ENCODE measurements at places on chromosomes 7 and 10.

DNA sequence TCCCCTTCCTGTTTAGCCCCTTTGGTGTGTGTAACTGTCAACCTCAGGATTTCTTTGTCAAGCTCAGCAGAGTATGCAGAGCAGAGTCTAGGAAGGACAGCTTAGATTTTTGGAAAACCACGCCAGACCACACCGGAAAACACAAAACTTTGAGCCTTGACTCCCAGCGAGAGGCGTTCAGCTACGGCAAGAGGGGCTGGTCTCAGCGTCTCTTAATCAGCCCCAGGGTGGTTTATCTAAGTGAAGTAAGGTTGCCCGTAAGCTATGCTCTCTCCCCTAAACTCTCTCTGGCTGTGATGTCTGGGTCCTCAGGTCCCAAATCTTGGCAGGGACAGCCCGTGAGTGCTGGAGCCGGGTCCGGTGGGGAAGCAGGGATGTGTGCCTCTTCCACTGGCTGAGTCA, 230.9 kb downstream of the KLF6 start:
- no peak overlapping the region for H3K27ac ChIP-seq
- H3K27me3 ChIP-seq: no peaks in the 10 kb centered on the region
- no peaks in the 10 kb centered on the region for H3K36me3 ChIP-seq
- peaks cover under 1% of the 10 kb centered on the region for H3K4me1 ChIP-seq
- no peak for DNase-seq
- H3K4me3 ChIP-seq: no peak overlapping the region

DNA sequence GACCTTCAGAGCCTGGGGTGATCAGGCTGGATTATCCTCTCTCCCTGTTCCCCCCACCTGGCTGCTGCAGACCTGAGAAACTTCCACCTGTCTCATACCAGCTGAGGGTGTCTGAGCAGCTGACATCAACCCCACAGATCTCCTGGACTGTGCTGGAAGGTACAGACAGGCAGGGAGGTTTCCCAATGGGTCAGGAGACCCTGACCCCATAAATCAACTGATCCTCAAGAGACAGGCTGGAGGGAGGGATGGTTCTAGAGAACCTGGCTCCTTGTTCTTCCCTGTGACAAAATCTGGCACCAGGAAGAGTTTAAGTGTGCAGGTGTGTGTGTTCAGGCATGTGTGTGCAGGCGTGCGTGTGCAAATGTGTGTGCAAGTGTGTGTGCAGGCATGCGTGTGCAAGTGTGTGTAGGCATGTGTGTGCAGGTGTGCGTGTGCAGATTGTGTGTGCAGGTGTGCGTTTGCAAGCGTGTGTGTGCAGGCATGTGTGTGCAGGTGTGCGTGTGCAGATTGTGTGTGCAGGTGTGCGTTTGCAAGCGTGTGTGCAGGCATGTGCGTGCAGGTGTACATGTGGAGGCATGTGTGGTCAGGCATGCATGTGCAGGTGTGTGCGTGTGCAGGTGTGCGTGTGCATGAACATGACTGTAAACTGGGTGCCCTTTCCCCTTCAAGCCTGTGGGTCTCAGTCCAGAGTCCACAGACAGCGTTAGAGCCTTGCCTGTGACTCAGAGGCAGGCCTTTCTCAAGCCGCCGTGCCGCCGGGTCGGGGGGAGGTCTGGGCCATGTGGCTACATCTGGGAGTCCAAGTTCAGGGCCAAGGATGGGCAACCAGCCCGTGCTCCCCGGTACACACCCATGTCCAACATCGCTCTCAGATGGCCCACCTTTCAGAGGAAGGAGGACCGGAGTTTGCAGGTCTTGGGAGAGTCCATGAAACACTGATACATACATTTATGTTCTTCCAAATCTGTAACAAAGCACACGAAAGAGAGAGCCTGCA, 50.1 kb upstream of the ELN start:
- H3K27ac ChIP-seq: no peak overlapping the region
- no peaks in the 10 kb centered on the region for H3K27me3 ChIP-seq
- no peaks in the 10 kb centered on the region for H3K36me3 ChIP-seq
- no peak overlapping the region for H3K4me3 ChIP-seq
- H3K4me1 ChIP-seq: no peaks in the 10 kb centered on the region

- H3K36me3 ChIP-seq: no peaks in the 10 kb centered on the region
- H3K4me1 ChIP-seq: no peaks in the 10 kb centered on the region
- H3K4me3 ChIP-seq: no peak overlapping the region
- H3K27ac ChIP-seq: no peak overlapping the region
Observed at GRCh38 chr7:149294634-149295480, 32.9 kb downstream of the ZNF783 start.

GRCh38 chr10:126843299-126843934, 61.8 kb upstream of the DOCK1 start:
- H3K27ac ChIP-seq: no peak overlapping the region
- H3K4me1 ChIP-seq: no peaks in the 10 kb centered on the region
- no peaks in the 10 kb centered on the region for H3K36me3 ChIP-seq
- DNase-seq: no peak

GRCh38 chr10:91289305-91289704, 68.8 kb downstream of the PCGF5 start:
- H3K4me1 ChIP-seq: no peaks in the 10 kb centered on the region
- H3K4me3 ChIP-seq: no peak overlapping the region
- DNase-seq: no peak

DNA sequence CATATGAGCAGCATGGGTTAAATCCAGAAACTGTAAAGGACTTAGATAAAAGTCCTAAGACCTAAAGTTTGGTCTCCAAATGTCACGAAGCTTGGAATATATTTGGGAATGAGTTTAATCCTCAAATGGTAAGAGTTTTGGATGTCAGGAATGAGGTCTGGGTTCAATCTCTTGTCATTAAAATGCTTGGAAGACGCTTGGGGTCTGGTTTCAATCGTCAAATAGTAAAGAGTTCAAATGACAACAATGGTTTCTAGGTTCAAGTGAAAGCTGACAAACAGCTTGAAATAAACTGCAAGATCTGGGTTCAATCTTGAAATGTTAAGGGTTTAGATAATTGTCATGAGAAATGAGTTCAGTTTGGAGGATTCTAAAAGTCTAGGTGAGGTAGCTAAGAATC, 385.5 kb upstream of the HPS1 start:
- H3K27ac ChIP-seq: no peak overlapping the region
- H3K4me3 ChIP-seq: no peak overlapping the region
- no peaks in the 10 kb centered on the region for H3K27me3 ChIP-seq
- DNase-seq: no peak
- H3K4me1 ChIP-seq: no peaks in the 10 kb centered on the region

GRCh38 chr10:89262086-89263051, 10.8 kb upstream of the LIPA start:
- no peak overlapping the region for H3K27ac ChIP-seq
- no peak for DNase-seq
- 0 out of 2 replicates have a peak, but pooled peaks cover 2% of the 10 kb centered on the region for H3K27me3 ChIP-seq
- no peaks in the 10 kb centered on the region for H3K36me3 ChIP-seq

DNA sequence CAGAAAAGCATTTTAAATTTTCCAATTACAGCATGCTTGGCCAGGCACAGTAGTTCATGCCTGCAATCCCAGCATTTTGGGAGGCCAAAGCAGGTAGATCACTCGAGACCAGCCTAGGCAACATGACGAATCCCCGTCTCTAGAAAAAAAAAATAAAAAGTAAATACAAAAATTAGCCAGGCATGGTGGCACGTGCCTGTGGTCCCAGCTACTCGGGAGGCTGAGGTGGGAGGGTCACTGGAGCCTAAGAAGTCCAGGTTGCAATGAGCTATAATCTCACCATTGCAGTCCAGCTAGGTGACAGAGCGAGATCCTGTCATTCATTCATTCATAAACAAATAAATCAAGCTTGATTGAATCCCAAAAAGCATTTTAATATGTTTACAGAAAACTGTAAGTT, 234.9 kb downstream of the PARD3 start:
- H3K4me3 ChIP-seq: no peak overlapping the region
- no peak for DNase-seq
- H3K27me3 ChIP-seq: no peaks in the 10 kb centered on the region
- no peaks in the 10 kb centered on the region for H3K36me3 ChIP-seq

DNA sequence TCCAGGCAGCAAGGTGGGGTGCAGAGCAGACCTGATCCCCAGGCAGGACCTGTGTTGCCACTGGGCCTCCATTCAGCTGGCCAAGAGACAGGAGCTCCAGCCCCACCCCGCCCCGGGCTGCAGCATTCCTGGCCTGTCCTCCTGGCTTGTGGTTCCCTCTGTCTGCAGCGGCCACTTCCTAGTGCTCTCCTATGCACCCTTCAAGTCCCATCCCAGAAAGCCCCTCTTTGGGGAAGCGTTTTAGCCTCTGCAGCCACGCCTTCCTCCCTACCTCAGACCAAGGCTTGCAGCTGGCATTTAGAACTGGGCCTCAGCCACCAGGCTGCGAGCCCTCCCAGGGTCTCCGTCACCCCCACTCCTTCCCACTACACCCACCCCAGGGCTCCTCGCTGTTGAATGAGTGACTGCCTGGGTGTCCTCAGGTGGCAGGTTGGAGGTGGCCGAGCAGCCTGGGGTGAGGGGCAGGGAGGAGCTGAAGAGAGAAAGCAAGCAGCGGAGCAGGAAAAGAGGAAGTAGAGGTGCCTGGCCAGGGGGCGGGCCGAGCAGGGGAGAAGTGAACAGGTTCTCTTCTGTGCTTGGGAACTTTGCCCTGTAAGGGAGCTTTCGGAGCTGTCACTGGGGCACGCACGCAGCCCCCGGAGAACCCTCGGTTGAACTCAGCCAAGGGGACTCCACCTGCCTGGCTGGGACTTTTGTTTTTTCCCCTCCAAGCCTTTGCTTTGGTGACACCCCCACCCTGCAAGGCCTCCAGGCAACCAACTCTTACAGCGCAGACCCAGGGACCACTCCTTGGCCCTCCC, 109.1 kb upstream of the TNRC18 start:
- no peaks in the 10 kb centered on the region for H3K27me3 ChIP-seq
- peaks cover 12% of the 10 kb centered on the region for H3K4me1 ChIP-seq
- no peak overlapping the region for H3K4me3 ChIP-seq
- peaks cover 28% of the 10 kb centered on the region for H3K36me3 ChIP-seq
- DNase-seq: no peak

GRCh38 chr10:20334559-20334958, 518.3 kb downstream of the PLXDC2 start:
- H3K27me3 ChIP-seq: no peaks in the 10 kb centered on the region
- H3K27ac ChIP-seq: no peak overlapping the region
- no peak overlapping the region for H3K4me3 ChIP-seq
- H3K4me1 ChIP-seq: no peaks in the 10 kb centered on the region
- H3K36me3 ChIP-seq: no peaks in the 10 kb centered on the region
- DNase-seq: no peak

DNA sequence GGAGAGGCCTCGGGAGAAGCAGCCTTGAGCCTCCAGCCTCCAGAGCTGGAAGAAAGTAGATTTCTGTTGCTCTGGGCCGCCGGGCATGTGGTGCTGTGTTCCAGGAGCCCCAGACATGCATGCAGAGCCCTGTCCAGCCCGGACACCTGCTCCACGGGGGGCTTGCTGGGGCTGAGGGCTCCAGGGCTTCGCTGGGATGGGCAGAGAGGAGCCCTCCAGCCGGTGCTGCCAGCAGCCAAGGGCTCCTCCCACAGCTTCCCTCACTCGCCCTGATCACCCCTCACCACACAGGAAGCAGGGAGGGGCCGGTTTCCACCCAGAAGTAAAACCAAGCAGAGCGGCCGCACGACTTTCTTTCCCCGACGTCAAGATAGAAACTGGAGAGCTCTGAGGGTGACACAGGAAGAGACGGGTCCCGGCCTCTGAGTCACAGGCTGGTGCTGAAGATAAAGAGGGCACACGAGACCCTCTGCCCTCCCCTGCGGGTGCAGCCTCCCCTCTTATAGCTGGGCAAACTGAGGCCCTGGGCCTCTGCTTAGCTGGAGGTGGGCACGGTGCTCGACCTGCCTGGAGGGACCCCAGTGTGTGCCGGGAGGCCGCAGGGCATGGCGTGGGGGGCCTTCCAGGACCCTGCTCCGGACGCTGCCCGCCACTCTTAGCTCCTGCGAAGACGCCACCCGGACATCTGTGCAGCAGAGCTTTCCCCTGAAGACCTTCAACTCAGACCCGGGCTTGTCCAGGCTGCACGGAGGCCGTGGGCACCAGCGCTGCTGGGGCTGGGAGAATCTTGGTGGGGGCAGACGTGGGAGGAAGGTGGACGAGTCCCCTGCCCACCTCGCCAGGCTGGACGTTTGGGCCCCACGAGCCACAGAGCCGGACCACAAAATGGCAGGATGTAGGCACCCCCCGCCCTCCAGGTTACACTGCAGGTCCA, 31.1 kb downstream of the ADAP1 start:
- H3K4me3 ChIP-seq: no peak overlapping the region
- no peaks in the 10 kb centered on the region for H3K27me3 ChIP-seq
- no peak overlapping the region for H3K27ac ChIP-seq
- peak; percentile 35 for DNase-seq
- no peaks in the 10 kb centered on the region for H3K36me3 ChIP-seq

- no peaks in the 10 kb centered on the region for H3K36me3 ChIP-seq
- 0 out of 2 replicates have a peak, but pooled peaks cover 3% of the 10 kb centered on the region for H3K27me3 ChIP-seq
- H3K27ac ChIP-seq: no peak overlapping the region
- no peak for DNase-seq
- no peak overlapping the region for H3K4me3 ChIP-seq
Observed at GRCh38 chr10:63084690-63085382, 48.3 kb upstream of the NRBF2 start.

DNA sequence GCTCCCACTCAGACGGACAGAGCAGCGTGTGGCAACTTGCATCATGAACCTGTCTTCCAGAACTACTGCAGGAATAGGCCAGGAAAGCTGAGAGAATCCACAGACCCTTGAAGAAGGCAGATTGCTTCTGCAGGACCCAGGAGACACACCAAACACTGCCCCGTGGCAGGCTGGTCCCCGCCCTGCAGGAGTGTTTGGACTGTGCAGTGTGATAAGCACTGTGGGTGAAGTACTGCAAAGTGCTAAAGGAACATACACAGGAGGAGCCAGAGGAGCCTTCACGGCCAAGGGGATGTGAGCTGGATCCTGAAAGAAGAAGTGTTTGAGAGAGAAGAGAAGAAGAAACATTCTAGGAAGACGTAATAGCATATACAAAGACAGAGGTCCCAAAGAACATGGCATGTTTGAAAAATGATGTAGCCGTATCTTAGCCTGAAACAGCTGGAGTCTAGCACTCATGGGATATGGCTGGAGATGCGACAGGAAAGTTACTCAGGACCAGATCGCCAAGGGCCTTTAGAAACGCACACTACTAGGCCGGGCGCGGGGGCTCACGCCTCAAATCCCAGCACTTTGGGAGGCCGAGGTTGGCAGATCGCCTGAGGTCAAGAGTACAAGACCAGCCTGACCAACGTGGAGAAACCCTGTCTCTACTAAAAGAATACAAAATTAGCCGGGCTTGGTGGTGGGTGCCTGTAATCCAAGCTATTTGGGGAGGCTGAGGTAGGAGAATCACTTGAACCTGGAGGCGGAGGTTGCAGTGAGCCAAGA, 96.9 kb upstream of the RHEB start:
- H3K36me3 ChIP-seq: peaks cover 43% of the 10 kb centered on the region
- no peak overlapping the region for H3K27ac ChIP-seq
- DNase-seq: no peak
- peaks cover 4% of the 10 kb centered on the region for H3K4me1 ChIP-seq
- no peaks in the 10 kb centered on the region for H3K27me3 ChIP-seq

DNA sequence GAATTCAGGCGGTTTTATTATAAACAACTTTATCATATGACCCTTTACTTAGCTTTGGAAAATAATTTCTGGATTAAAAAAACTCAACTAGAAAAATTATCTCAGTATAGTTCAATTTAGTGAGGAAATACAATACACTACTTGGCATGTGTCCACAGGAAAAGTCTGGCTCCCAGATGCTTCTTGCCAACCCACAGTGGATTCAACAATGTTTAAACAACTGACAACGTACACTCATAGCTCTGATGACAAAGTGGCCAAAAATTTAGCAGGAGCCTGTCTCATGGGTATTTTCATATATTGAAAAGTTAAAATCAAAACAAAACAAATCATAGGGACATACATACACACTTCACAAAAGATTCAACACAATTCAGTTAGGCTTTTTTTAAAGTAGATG, 158.8 kb downstream of the SKAP2 start:
- peak overlapping the region; percentile 12 for H3K27ac ChIP-seq
- H3K36me3 ChIP-seq: no peaks in the 10 kb centered on the region
- no peaks in the 10 kb centered on the region for H3K27me3 ChIP-seq
- DNase-seq: peak; percentile 60

Measured in SJSA1 (cell line).